Mesothelial cell of epicardium (in vitro differentiated cells): ENCODE measurements at places on chromosomes 5 and 9.

DNA sequence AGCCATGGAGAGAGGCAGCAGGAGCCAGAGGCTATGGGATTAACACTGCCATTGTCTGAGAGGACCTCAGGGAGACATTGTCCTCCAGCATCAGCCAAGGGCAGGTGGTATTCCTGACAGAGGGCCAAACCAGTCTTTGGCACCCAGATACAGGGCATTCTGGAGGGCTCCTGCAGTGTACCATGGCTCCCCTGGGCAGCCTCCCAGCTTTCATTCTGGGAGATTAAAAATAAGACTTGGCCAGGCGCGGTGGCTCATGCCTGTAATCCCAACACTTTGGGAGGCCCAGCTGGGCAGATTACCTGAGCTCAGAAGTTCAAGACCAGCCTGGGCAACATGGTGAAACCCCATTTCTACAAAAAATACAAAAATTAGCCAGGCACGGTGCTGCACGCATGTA lies 4.2 kb downstream of the MTAP start:
- H3K27ac ChIP-seq = no peak overlapping the region
- H3K4me3 ChIP-seq = no peak overlapping the region
- peaks cover 11% of the 10 kb centered on the region for H3K36me3 ChIP-seq
- no peaks in the 10 kb centered on the region for H3K27me3 ChIP-seq

DNA sequence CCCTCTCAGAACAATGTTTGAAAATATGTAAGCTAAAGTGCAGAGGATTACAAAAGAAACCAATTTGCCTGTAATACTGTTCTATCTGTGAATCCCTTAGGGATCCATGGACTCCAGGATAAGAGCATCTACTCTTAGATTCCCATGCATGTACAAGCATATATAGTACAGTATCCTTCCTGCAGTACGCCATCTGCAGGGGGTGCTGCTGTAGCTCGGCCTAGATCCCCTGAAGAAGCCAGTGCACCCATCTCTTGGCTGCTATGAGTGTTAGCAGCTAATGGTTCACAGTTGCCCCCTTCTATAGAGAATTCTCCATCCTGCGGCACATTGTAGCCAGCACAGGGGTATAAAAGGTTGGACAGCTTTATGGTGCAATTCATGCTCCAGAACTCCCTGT lies 61.8 kb upstream of the SLC30A5 start:
- no peak overlapping the region for H3K4me3 ChIP-seq
- H3K27ac ChIP-seq = no peak overlapping the region
- no peaks in the 10 kb centered on the region for H3K36me3 ChIP-seq

DNA sequence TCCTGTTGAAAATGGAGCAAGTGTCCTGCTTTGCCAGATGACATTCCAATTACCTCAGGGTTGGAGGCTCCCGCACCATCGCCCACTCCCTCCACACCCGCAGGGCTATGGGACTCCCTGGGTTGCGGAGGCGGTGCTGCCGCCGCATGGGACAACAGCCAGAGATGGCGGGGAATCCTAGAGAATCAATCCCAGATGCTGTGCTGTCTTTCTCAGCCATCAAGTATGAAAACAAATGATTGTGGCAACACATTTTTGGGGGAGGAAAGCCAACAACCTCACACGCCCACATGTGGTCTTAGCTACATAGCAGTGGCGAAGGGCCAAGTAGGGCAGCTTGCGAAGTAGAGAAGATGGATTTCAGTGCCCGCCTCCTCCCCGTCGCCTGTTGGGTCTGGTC lies 46.7 kb downstream of the IL31RA start:
- H3K4me3 ChIP-seq = no peak overlapping the region
- peaks cover 7% of the 10 kb centered on the region for H3K4me1 ChIP-seq
- no peaks in the 10 kb centered on the region for H3K27me3 ChIP-seq

- peaks cover 4% of the 10 kb centered on the region for H3K36me3 ChIP-seq
- peak overlapping the region; percentile 89 for H3K27ac ChIP-seq
- H3K4me1 ChIP-seq = peaks cover 61% of the 10 kb centered on the region
- DNase-seq = peak; percentile 64
These were observed 122.0 kb downstream of the GDNF start for GRCh38 chr5:37717613-37718431.

DNA sequence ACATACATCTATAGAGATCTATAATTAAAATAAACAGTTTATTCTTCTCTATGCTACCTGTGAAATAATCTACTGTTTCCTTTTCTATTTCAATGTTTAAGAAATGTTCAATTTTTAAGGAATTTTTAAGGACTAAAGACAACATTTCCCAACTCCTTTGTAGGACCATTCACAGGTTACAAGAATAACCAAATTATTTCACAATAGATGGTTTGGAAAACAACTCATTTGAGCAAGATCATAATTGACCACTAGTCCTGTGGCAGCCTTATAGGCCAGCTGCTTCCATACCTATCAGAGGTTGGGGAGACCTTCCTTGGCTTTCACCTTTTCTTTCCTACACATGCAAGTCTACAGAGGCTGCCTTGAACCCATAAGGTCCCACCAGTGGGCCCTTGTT lies 193.7 kb downstream of the TTC39B start:
- no peak overlapping the region for H3K27ac ChIP-seq
- H3K4me1 ChIP-seq = peaks cover 23% of the 10 kb centered on the region
- H3K4me3 ChIP-seq = no peak overlapping the region
- H3K27me3 ChIP-seq = no peaks in the 10 kb centered on the region
- no peak for DNase-seq

- H3K27me3 ChIP-seq = peaks cover 43% of the 10 kb centered on the region
- H3K36me3 ChIP-seq = no peaks in the 10 kb centered on the region
- H3K4me3 ChIP-seq = no peak overlapping the region
- no peaks in the 10 kb centered on the region for H3K4me1 ChIP-seq
- no peak for DNase-seq
- no peak overlapping the region for H3K27ac ChIP-seq
These were observed 15.1 kb upstream of the ACSL6 start for GRCh38 chr5:132026516-132027008.

DNA sequence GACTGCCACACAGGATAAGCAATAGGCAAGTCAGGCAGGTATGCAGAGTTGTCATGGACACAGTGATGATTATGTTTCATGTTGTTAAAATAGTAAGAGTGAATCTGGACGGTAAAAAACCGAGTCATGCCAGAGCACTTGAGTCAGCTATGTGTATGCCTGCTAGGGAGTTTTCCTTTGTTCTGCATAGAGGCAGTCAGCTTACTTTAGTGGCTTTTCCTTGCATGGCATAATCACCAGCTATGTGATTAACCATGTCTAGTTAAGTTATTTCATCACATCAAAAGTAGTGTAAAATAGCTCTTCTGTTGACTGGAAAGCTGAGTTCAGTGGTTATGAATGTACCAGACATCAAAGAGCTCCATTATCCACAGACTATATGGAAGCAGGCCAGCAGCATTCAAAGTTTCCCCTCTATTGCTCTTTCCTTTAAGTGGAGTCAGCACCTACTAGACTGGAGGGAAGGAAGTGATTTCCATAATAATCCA lies 989.8 kb downstream of the TLE1 start:
- no peak overlapping the region for H3K4me3 ChIP-seq
- H3K4me1 ChIP-seq = peaks cover 36% of the 10 kb centered on the region
- no peaks in the 10 kb centered on the region for H3K27me3 ChIP-seq
- no peak for DNase-seq
- H3K36me3 ChIP-seq = no peaks in the 10 kb centered on the region
- peak overlapping the region; percentile 90 for H3K27ac ChIP-seq
